Fibroblast of skin of right biceps (primary cell): ENCODE measurements at places on chromosomes 5 and 9.

DNA sequence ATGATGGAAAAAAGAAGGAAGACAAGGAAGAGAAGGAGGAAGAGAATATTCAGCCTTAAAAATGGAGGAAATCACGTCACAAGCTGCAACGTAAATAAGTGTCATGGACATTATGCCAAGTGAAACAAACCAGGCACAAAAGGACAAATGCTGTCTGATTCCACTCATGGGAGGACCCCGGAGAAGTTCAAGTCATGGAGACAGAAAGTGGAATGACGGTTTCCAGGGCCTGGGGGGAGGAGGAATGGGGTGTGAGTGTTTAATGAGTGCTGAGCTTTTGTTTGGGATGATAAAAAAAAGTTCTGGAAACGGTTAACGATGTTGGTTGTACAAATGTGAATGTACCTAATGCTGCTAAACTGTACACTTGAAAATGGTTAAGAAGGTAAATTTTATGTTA, 439.5 kb downstream of the GADD45G start:
- DNase-seq, result no peak

- DNase-seq, result no peak
Observed at GRCh38 chr9:127132375-127132774, 9.9 kb upstream of the ANGPTL2 start.

DNA sequence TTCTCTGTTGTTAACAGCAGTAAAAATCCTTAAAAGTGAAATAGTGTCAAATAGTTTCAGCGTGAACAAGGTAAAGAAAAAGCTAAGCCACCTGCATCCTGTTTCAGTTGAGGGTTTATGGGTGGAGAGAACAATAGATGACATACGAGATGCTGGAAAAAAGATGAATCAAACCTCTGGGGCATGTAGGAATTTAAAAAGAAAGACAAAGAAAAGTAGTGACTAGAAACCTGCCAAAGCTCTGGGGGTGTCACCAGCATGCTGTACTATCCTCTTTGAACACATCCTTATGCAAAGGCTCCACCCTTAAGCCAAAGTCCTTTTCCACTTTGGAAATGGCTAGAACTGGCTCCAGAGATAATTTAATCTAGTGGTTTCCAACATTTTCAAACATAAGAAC, 22.2 kb downstream of the SCAI start:
- peak; percentile 7 for DNase-seq

DNA sequence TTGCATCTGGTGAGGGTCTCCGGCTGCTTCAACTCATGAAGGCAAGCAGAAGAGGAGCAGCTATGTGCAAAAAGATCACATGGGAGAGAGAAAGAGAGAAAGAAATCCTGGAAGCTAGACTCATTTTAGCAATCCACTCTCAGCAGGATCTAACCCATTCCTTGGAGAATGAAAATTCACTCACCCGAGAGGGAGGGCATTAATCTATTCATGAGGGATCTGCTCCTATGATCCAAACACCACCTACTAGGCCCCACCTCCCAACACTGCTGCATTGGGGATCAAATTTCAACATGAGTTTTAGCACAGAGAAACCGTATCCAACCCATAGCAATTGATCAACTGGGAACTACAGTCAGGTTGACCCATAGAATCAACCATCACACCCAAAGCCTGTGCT, 98.1 kb upstream of the SV2C start:
- DNase-seq, result no peak

GRCh38 chr5:126366199-126366560, 57.0 kb upstream of the GRAMD2B start:
- DNase-seq, result no peak

DNA sequence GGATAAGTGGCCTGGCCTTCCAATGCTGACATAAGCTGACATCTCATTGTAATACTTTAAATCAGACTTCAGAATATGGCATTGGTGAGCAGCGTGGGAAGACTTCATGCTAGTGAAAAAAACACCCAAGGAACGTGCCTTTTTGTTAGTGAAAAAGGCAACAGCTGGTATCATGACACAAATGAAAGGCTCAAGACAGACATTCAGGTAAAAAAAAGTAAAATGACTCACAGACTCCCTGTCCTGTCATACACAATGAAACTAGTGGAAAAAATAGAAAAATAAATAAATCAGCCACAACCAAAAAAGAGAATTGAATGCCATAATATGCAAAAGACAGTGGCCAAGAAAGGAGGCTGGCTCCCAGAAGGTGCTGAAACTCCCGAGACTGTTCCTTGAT, 24.4 kb upstream of the PPP1R2B start:
- no peak for DNase-seq

GRCh38 chr9:134515026-134515821, 126.4 kb upstream of the COL5A1 start:
- no peak for DNase-seq

DNA sequence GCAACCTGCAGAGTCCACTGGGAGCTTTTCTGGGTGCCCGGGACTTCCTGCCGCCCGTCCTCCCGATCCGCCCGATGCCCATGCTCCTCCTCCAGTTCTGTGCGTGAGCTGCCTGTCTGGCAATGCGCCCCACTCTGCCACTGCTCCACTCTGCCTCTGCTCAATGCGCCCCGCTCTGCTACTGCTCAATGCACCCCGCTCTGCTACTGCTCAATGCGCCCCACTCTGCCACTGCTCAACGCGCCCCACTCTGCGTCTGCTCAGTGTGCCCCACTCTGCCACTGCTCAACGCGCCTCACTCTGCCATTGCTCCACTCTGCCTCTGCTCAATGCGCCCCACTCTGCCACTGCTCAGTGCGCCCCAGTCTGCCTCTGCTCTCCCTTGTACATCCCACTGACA, 436.0 kb downstream of the NR2F1-AS1 start:
- DNase-seq, result no peak

GRCh38 chr5:52809884-52810283, 22.2 kb downstream of the ITGA1 start:
- peak; percentile 52 for DNase-seq

DNA sequence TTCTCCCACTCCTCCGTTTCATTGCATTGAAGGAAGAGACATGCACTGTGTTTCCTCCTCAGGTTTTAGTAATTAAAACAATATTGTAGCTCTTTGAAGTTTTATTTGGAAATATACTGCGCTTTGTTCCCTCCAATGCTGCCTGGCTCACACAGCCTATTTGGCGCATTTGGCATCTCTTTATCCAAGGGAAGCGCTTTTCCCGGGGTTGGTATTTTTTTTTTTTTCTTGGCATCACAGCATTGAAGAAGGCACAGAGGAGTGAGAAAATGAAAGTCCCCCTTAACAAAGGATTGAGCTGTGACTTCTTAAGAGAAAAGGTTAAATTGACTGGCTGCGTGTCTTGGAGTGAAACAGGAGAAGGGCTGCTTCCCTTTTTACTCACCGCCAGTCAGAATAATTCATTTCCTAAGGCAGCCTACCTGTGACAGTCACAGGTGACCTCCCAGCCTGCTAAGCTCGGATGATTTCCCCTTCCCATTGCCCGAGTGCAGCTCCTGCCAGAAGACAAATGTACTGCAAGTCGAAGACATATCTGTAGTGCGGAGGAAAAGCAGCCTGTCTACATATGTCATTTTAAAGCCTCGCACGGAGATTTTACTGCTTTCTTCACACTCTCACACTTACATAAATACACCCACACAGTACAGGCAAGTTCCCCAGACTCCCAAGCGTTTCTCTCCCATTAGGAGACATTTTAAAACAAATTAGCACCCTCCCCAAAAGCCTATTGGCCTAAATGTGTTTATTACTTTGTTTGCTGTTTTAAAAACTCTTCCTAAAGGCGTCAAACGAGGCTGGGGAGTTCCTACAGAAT, 665.5 kb upstream of the ZNF608 start:
- peak; percentile 24 for DNase-seq

- peak; percentile 10 for DNase-seq
Observed at GRCh38 chr5:176570044-176570443, 20.9 kb downstream of the CDHR2 start.

DNA sequence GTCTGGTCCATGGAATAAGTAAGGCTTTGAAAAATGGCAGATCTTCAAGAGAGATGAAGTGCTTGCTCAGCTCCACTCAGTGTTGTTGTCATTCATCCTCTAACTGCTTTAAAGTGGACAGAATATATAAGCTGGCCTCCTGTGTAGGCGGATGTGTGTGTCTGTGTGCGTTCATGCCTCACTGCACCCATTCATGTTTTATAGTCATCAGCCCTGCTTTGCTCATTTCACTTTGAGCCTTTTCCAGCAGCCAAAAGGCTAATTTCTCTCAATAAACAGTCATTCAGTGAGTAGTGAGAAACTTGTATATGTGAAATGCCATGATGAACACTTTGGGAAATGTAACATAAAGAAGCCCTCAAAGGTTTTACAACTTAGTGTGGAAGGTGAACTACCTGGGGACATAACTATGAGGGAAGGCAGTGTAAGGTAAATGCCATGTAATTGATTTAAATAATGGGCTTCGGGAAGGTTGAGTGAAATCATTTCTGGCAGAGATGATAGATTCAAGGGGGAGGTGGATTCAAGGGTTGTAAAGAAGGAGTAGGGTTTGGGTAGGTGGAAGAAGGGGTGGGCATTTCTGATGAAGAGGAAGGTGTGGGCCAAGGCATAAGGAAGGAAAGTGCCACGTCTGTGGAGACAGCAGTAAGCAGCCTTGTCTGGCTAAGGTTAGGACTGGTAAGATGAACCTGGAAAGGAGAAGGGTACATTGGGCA, 15.7 kb downstream of the TTC23L start:
- no peak for DNase-seq

GRCh38 chr9:34809504-34810186, 99.7 kb upstream of the CCL21 start:
- no peak for DNase-seq

GRCh38 chr5:172626031-172626581, 15.0 kb upstream of the NEURL1B start:
- DNase-seq, result no peak

DNA sequence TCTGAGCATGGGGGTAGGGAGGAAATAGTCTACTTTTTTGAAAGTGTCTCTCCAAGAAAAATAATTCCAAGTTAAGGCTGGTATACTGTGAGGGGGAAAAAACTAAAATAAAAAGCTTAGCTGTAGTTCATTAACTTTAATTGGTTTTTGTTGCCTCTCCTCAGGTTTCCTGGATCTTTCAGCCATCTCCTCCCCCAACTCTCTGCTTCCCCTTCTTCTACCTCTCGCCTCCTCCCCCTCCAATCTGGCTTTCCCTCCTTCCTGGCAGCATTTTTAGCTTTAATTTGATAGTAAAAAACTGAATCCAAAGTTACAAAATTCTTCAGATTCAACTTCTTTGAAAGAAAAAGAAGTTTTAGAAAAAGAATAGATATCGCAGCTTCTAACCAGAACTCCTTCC, 462.6 kb downstream of the CETN3 start:
- no peak for DNase-seq

- no peak for DNase-seq
Observed at GRCh38 chr9:93259490-93260262, 75.7 kb downstream of the WNK2 start.

DNA sequence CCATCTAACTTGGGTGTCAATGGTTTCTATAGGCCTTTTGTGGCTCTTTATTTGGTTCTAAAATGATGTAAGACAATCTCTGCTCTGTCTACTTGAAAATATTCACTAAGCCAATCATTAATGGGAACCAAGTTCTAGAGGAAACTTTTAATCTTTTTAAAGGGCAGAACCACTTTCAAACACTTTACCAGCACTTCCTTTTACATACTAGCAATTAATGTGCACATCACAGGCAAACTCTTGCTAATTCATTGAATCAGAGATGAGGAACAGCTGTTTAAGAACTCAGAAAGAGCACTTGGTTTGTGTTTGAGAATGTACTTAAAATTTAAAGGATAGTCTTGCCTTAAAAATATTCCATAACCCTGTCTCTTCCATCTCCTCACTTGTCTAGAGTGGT, 83.4 kb downstream of the PAPPA start:
- no peak for DNase-seq

DNA sequence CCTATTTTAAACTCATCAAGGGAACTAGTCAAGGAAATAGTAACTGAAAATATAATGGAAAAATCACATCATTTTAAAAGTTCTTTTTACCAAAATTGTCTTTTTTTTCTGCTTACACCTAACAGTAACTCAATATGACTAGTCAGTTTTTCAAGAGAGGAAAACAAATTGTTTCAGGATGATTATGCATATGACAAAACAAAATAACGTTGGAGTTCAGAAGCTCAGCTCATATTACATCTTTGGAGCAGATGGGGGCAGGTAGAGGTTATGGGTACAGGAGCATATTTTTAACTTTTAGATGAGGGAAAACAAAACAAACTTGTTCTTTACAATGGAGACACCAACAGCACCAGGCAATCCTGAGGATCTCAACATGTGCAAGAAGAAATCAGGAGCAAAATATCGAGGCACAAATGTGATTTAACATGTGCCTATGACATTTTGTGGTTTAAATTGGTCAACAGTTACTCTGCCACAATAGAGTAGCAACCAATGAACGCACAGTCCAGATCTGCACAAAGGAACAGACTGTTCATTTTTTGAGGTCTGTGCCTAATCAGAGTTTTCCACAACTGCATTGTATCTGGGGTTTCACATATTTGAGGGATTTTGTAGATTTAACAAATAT, 659.0 kb downstream of the ANXA1 start:
- no peak for DNase-seq

DNA sequence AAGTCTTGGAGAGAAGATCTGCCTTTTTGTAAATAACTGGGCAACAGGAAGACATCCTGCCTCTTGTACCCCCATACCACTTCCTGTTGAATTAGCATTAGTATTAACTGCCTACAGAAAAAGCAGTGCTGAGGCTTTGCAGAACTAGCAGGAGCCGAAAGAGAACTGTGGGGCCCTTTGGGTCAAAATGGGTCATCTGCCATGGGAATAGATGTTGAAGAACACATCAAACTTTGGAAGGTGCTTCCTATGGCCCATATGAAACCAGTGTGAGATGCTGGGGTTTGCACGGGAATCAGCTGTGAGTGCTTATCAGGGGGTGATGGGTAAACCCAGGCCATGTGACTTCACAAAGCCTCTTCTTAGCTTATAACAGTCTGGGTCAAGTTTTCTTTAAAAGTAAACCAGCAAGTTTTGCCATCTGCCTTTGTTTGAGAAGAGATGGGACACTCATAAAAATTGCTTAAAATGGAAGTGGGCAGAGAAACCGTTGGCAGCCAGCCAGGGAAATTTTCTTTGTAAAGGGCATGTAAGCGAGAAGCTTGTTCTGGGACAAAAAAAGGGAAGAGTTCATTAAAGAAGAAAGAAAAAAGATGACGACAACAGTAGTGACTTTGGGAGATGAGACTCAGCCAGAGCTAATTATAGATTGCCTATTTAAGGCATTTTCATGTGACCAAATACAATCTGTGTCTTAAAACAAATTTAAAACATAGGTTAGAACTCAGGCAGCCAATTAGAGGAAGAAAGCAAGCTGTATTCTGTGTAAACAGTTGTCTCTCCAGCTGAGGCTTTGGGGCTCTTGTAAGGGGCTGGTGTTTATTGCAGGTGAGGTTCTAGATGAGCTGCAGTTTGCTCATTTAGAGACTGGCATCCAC, 4.4 kb downstream of the SLC25A25 start:
- peak; percentile 77 for DNase-seq
